GM04504 (cell line): ENCODE measurements at places on chromosomes 7 and 10.

DNA sequence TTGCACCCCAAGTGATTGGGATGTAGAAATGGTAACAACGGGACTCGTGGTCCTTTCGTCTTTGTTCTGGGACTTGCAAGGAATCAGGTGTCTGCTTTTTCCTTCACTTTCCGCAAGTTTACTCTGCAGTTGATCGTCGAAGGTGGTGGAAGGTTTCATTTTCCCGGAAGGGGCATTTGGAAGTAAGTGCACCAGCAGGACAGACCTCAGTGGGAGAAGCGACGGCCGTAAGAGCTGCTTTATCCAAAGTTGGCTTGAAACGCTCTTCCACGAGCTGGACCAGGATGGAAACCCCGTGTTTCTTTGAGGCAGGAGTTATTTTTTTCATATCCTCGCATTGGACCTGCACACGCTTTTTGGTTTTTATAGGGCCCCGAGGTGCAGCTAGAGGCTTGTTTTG, 1.2 kb downstream of the BRI3 start:
- no peak for DNase-seq

GRCh38 chr7:80634505-80634904, 3.9 kb upstream of the CD36 start:
- DNase-seq: peak; percentile 71

DNA sequence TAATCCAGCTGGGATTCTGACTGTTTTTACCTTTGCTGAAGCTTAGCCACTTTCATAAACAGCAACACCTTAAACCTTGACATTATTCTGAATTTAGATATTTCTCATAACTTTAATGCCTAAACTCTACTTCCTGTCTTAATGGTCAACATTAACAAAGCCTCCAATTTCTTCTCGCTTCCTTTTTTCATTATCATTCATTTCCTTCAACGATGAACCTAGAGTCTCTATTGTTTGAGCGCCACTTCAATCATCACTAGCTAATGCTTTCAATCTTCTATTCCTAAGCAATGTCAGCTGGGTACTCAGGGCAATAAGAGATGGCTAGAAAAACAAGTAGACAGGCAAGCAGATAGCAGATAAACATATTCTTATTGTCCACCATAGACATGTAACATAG, 96.6 kb upstream of the TMEM196 start:
- no peak for DNase-seq

GRCh38 chr7:34315032-34315431, 343.0 kb upstream of the NPSR1 start:
- DNase-seq: peak; percentile 68

DNA sequence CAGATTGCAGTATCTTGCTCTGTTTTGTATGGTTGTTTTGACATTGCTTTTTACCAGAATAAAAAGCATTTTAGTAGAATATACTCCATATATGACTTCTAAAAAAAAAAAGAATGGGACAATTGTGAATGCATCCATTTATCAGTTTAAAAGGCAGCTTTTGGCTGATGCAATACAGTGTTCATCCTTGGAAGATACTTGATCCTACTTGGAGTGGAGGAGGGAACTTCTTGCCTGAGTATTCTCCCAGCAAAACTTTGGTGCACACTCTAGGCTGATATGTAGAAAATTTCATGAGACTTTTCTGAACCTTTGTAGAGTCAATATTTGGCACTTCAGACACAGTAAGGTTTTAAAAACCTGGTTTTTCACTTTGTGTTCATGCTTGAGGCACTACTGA, 40.2 kb downstream of the WDR11 start:
- peak; percentile 12 for DNase-seq

- no peak for DNase-seq
These were observed 15.3 kb downstream of the NUDT5 start for GRCh38 chr10:12180221-12180974.

DNA sequence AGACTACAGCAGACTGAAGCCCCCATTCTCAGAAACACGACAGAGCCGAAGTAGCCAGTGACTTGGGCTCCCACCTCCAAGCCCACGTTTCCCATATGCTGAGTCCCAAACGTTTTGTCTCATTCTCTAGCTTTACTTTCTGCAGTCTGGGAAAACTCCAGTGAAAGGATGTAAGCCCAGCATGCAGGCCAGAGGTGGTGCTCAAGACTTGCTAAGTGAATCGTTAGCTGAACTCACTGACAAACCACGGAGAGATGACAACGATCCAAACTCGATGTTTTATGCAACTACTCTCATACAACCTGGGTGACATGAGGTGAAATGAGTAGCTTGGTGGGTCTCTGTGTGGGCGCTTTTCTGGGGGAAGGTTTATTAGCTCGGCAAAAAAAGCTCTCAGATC, 731.8 kb downstream of the SUGCT start:
- DNase-seq: no peak

DNA sequence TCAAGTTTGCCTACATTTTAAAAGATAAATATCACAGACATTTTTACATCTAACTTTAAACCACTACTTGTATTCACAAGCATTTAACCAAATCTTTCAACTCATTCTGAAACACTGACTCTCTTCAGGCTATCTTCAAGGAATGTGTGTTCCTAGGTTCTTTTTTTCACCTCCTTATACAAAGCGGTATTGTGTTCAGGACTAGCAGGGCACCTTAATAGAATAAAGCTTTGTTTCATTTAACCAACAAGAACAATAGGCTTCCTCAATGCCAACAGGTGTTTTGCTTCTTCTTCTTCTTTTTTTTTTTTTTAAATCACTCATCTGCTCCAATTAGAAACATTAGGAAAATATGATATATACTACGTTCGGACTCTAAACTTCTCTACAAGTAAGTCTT, 212.9 kb upstream of the SEMA3E start:
- DNase-seq: no peak
